ENCODE measurements at places on chromosomes 1 and 21.

GRCh38 chr1:235442788-235443429, 61.3 kb downstream of the B3GALNT2 start:
- DNase-seq: no peak

DNA sequence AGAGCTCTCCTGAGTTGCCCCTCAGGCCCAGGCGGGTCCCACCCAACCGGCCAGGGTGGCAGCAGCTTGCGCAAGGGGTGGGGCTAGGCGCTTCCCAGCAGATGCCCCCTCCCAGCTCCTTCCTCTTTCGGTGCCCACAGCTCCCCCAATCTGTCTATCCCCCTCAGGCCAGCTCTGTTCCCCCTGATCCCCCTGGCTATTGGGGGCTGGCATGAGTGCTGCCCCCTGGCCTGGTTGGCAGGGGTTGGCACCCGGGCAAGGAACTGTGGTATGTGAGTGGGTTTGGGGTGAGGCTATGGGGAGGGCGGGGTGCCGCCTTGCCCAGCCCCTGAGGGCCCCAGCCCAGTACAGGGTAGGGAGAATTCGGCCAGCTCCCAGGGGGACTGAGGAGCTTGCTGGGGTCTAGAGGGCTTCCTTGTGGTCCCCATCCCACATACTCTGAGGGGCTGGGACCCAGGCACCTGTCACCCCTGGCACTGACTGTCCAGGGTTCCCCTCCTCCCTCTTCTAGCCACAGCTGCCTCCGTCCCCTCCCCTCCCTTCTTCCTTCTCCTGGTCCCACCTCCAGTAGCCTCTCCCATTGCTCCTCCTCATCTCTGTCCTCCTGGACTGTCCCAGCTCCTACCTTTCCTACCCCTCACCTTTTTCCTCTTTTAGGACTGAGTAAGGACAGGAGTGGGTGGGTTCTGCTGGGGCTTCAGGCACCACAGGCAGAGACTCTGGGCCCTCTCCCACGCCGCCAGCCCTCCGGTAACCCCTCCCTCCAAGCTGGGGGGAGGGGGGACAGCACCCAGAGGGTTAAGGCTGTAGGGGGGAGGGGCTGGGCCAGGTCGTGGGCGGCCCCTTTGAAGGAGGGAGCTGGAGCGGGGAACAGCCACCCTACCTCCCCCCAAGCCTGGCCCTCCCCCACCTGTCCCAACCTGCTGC, 5.7 kb downstream of the ZBTB7B start:
- DNase-seq: peak; percentile 82

- peak; percentile 57 for DNase-seq
These were observed 10.1 kb upstream of the SESN2 start for GRCh38 chr1:28249013-28249865.

DNA sequence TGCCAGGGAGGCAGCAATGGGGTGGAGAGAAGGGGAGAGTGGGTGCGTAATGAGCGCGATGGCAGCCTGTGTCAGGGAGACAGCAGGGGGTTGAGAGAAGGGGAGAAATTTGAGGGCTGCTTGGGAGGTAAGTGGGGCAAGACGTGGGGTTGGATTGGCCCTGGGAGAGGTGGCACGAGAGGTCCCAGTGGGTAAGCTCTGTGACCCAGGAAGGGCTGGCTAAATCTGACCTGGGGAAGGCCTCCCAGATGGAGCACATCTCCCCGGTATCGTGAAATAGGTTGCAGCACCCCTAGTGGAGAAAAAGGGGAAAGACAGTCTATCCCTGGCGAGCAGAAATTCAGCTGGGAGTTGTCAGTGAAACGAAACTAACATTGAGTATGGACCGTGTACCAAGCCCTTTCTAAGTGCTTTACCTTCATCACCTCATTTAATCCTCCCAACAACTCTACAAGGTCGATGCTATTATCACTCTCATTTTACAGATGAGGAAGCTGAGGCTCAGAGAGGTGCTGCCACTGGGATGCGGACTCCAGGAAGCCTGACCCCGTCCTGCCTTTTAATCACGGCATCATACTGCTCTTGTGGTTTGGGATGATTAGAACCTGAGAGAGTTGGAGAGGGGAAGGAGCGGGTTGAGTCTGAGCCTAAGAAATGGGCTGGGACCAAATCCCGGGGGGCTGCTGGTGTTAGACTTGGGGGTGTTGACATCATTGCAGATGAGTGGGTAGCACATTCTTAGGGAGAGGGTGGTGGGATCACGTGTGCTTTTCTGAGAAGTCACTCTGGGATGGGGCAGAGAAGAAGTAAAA, 56.6 kb upstream of the RPL11 start:
- peak; percentile 76 for DNase-seq

DNA sequence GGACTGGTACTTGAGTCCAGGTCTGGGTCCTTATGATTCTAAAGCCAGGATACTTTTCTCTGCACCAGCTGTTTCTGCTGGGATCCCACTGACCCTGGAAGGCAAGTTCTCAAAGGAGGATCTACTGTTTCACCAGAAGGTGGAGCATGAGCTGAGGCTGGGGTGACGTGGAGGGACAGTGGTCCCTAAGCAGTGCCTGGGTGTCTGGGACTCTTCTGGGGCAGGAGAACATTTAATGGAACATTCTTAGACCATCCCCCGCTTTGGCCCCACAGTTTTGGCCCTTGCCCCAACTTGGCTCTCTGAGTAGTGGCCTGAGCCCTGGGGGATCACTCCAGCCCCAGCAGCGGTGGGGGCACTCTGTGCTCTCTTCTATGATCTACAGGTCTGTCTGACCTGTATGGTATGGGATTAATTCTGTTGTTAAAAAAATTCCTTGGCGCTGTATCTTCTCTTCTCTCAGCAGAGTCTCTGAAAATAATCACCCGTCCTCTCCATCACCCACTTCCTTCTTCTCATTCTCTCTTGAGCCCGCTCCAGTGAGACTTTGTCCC, 60.3 kb upstream of the CSF3R start:
- no peak for DNase-seq

DNA sequence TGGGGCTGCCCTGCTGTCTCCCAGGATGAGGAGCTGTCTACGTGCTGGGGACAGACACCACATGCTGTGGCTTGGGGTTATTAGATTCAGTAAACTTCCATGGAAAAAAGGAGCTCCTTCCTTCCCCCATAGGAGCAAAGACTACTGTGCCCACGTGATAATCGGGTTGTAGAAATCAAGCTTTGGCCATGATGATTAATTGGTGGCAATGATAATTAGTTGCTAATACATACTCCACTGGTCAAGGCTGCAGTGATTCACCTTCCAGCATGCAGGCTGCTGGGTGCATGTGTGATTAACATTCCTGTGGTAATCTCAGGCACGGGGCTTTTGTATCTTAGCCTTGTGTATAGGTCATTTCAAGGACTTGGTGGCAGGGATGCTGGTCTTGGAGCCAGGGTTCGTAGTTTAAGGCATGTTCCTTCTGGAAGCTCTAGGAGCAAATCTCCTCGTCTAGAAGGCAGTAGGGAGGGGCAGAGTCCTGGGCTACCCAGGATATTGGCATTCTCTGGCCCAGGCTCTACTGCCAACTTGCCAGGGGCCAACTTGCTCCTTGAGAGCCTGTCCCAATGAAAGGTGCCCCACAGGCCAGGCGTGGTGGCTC, 41.4 kb downstream of the TMCO4 start:
- DNase-seq: no peak

DNA sequence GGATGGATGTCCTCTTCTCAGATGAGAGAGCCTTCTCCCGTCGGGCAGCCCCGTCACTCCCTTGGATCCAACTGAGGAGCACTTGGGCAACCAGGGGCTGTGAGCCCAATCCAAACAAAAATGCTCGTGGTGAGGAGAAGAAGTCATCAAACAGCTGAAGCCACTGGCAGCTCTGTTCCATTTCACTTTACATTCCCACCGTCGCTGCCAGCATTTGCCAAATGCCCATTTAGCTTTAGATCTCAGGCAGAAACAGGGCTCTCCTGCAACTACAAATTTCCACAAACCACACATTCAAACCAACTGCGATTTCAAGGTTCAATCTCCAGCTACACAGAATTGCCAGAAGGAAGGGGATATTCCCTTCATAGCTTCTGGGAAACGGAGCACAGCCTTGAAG, 634.6 kb downstream of the SMYD3 start:
- no peak for DNase-seq

GRCh38 chr1:59703918-59704378, 110.8 kb upstream of the HOOK1 start:
- no peak for DNase-seq

GRCh38 chr1:239308701-239309333, 77.6 kb upstream of the CHRM3 start:
- peak; percentile 36 for DNase-seq

DNA sequence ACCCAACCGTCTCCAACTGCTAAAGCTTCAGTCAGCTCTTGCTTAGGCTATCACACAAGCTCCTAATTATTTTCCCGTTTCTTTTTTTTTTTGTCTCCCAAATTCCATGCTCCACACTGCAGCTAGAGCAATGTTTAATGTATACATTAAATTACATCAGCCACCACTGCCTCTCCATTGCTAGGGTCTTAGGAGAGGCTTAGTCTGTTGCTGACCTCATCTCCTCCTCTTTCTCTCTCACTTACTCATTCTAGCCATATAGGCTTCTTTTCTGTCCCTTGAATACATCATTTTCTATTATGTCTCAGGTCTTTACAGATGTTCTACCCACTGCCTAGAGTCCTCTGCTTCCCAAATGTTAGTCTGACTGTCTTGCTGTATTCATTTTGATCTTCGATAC, 138.1 kb upstream of the ST6GALNAC5 start:
- DNase-seq: no peak

GRCh38 chr21:15031790-15032357, 32.9 kb downstream of the NRIP1 start:
- no peak for DNase-seq

DNA sequence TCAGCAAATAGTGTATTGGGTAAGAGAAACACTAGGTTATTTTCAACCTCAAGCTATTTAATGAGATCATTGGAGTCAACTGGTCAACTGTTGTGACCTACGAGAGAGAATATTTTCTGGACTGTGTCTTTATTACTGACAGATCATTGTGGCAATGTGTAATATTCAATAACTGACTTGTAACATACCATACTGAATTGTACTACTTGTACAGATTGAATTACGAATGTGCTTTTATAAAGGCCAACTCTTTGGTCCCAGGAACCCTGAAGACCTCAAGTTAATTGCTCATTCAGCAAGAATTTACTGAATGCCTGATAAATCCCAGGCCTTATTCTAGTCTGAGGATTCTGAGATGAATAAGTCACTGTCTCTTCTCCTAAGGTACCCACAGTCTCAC, 56.1 kb upstream of the CAMK1G start:
- no peak for DNase-seq

GRCh38 chr1:53639996-53640700, 98.8 kb downstream of the GLIS1 start:
- DNase-seq: no peak

DNA sequence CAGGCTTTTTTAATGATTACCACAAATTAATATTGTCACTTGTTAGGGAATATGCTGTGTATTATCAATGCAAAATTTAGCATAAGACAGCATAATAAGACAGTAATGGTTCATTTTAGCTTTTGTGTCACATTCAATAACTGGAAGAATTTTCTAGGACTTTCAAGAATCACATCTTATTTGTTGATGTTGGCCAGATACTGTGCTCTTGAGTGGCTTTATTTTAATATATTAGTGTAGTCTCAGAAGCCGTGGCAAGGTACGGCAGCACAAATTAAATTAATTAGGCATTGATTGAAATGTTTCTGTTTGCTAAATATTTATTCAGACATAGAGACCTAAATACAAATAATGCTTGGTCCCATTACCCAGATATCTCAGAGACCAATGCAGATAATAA, 10.4 kb downstream of the IFI44L start:
- no peak for DNase-seq

DNA sequence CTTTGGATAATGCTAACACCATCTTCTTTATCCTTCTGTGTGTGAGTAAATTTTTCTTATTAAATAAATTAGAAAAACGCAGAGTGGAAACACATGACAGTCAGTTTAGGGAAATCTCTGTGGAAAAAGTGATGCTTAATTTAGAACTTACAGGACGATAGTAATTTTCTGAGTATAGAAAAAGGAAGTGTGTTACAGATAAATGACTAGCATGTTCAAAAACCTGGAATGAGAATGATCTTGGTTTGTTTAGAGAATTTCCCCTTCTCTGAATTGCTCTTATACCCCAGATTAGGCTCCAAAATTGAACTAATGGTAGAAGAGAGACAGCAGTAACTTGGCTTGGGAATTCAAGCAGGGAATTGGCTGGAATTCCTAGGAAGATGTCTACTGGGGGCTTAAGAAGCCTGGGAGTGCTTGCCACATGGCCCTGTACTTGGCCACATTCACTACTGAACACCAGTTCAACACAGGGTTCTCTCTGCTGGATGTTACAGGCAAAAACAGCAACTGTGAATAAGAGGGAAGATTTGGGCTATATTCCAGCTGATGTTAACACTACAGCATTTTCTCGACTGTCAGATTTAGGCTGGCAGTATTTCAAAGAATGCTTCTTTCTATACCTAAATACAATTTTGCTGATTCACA, 1004.2 kb downstream of the TTLL7 start:
- DNase-seq: no peak

Data from activated T-cell treated with anti-CD3 and anti-CD28 coated beads, Interleukin-2, amount 50 U/mL, for 48 hours (primary cell).